Effector CD4-positive, alpha-beta T cell (primary cell): ENCODE measurements at places on chromosomes 12 and 14.

- no peak for DNase-seq
Observed at GRCh38 chr14:39956372-39956771, 524.1 kb upstream of the FBXO33 start.

DNA sequence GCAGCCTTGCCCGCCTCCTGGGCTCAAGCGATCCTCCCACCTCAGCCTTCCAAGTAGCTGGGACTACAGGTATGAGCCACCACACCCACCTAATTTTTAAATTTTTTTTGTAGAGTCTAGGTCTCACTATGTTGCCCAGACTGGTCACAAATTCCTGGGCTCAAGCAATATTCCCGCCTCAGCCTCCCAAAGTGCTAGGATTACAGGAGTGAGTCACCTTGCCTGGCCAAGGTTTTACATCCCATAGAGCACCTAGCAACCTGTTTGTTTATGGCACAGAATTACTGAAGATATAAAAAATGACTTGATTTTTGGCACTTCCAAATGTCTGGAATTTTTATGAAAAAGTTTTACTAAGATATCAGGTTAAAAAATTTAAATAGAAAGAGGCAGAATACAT is 16.5 kb downstream of the MYO1A start:
- no peak for DNase-seq

- DNase-seq, result no peak
Observed at GRCh38 chr12:54891717-54892478, 37.6 kb downstream of the MUCL1 start.

- no peak for DNase-seq
Observed at GRCh38 chr12:47184813-47185212, 105.1 kb upstream of the AMIGO2 start.

DNA sequence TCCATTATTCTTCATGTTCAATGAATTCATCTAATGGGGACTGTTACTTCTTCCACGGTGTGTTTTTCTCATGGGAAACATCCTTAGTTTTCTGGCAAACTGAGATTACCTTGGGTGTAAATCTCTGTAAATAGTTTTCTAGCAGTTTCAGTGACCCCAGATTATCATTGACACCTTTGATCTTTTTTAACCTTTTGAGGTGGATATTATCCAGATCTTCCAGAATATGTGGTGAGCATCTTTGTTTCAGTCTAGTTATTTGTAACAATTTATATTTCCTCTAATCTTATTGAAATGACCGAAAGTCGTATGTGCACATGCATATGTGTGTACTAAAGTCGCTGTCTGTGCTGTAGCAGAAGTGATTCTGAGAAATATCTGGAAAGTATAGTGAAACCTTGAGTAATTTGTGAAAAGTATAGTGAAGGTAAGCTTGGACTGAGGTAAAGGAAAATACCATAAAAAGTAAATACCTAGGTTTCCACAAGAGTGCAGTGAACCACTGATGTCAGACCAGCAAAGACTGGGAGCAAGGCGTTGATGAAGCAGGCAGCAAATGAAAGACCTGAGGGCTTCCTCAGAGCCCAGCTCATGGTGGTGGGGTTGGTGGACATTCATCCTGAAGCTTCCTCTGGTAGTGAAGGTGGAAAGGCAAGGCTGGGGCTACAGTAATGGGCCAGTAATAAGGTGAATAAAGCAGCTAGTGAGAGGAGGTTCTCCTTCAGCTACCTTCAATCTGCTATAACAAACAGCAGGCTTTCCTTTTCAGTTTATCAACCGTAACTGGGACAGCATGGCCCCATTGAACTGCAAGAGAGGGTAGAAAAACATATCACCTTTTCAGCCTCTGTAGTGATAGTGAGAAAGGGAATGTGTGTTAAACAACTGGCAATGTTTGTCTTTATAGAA is 480.2 kb upstream of the FBXO33 start:
- no peak for DNase-seq

- DNase-seq, result no peak
Observed at GRCh38 chr14:89242652-89243279, 174.3 kb downstream of the FOXN3 start.

- DNase-seq, result peak; percentile 83
Observed at GRCh38 chr14:70972107-70972976, 65.1 kb downstream of the PCNX1 start.

DNA sequence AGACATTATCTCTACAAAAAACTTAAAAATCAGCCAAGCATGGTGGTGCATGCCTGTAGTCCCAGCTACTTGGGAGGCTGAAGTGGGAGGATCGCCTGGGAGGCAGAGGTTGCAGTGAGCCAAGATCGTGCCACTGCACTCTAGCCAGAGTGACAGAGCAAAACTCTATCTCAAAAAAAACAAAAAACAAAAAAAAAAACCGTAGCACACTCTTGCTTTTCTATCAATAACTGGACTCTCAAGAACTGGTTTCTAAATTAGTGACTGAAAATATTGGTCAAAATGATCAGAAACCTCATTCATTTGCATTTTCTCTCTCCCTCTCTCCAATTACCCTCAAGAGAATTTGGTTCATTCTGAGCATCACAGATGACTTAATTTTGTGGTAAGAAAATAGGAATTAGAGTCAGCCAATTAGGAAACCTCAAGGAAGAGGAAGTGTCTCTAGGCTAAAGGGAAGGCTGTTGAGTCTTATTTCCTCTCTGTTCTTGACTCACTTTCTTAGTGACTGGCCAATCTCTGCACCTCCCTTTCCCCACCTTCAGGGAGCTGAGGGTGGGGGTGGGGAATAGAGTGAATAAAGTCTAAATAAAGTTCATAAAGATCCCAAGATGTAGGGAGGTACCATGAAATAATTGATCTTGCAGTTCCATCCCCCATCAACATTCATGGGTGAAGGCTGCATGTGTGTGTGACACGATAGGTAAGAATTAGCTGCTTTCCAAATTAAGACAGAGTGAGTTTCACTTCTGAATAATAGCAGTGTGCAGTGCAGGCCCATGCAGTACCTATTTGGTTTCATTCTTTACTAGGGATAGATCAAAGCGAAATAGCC is 6.8 kb upstream of the PSMA6 start:
- no peak for DNase-seq

GRCh38 chr12:71011261-71011660 is 90.7 kb upstream of the PTPRR start:
- no peak for DNase-seq

DNA sequence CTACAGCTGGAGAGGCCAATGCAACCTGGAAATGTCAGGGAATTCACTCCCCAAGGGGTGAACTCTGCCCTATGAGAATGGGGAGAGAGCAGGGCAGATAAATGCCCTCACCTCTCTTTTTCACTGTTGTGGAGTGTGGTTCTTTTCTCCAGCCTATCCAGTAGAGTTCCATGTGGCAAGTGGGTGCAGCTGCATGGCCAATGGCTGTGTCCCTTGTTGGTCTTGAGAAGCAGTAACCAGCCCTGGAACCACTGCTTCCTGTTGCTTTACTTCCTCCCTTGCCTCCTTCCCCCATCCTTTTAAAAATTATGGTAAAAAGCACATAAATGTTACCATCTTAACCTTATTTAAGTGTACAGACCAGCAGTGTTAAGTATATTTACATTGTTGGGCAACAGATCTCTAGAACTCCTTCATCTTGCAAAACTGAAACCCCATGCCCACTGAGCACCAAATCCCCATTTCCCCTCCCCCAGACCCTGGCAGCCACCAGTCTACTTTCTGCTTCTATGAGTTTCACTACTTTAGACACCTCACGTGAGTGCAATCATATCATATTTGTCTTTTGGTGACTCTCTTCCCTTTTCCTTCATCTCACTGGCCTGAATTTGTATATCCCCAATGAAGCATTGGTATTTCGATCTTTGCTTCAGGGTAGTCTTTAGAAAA is 77.0 kb upstream of the GRIP1 start:
- no peak for DNase-seq

GRCh38 chr12:12171991-12172511 is 94.8 kb downstream of the LRP6 start:
- no peak for DNase-seq

DNA sequence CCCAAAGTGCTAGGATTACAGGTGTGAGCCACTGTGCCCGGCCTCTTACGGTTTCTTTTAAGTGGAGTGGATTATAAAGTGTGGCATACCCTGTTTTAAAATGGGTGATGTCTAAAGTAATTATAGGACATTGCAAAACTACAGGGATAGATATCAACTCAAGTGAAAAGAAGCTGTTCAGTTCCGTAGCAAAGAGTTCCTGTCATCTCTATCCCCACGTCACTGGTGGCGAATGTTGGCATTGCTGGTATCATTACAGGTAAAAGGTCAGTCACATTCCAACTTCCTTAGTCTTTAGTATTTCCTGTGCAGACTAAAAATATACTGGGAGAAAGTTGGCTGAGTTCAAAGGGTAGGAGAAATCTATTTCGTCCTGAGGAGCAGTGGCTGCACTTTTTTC is 95.6 kb upstream of the SLC38A2 start:
- no peak for DNase-seq

GRCh38 chr14:104313674-104314073 is 175.3 kb downstream of the KIF26A start:
- DNase-seq, result no peak
